Stimulated activated CD8-positive, alpha-beta memory T cell treated with anti-CD3 and anti-CD28 coated beads, Interleukin-4, amount 100 ng/mL, for 1 hour (primary cell): ENCODE measurements at places on chromosomes 5 and 9.

DNA sequence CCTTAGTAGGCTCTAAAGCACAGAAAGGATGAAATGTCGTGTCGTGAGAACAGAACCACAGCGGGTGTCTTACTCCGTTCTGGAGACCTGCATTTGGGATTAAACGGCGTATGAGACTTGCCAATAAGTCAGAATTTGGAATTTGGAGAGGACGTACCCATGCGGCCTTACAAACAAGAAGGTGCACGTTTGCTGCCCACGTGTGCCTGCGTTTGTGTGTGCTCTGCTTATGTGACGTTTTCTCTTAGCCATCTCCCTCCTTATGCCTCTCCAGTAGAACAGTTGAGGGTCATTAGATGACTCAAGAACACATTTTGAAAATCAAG, 171.6 kb upstream of the OTULINL start:
- no peak for DNase-seq

DNA sequence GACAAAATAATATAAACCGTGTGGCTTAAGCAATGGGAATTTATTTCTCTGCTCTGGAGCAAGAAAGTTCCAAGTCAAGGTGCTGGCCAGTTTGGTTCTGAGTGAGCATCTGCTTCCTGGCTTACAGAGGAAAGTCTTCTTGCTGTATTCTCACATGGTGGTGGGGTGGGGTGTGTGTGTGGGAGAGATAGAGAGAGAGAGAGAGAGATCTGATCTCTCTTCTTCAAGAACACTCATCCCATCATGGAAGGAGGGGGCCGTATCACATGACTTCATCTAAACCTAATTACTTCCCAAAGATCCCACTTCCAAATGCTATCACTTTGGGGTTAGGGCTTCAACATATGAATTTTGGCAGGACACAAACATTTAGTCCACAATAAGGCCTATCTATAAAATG, 91.2 kb downstream of the PRR16 start:
- no peak for DNase-seq

DNA sequence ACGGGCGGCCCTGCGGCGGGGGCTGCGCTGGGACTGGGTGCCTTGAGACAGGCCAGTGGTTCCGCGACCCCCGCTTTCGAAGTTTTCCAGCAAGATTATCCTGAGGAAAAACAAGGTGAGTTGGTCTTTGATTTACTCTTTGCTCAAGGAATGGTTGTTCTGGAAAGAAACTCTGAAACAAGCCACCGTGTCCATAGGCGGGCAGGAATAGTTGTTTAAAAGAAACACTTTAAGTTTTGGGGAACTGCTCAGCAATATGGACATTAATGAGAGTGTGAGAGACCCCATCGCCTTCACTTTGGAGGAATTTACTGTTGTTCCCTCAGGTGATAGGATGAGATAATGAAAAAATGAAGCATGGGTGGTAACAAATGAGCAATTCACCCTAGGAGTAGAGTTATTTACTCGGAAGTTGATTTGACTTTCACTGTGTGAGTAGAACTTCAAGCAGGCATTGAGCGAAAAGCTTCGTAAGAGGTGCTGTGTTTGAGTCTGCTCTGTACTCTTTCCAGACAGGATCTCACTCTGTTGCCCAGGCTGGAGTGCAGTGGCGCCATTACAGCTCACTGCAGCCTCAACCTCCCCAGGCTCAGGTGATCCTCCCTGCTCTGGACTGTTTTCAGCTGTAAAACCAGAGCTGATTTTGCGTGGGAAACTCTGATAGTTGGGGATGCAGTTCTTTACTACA, 1.1 kb downstream of the DMRTA1 start:
- no peak for DNase-seq

DNA sequence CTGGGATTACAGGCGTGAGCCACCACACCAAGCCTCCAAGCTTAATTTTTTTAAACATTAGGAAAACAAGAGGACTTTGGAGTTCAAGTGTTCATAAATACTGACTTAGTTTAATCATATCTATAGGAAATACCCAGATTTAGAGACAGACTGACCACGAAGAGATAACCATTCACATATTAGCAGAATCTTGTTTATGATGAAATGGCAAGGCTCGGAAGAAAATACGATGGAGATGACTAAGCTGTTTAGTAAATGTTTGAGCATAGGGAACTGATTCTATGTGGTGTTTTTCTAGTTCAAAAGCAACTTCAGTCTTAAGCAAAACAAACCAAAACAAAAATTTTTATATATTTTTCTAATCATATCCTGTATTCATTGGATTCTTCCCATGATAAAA, 13.5 kb upstream of the TUSC1 start:
- DNase-seq = no peak

GRCh38 chr9:84513473-84513872, 156.1 kb upstream of the NTRK2 start:
- DNase-seq = no peak

DNA sequence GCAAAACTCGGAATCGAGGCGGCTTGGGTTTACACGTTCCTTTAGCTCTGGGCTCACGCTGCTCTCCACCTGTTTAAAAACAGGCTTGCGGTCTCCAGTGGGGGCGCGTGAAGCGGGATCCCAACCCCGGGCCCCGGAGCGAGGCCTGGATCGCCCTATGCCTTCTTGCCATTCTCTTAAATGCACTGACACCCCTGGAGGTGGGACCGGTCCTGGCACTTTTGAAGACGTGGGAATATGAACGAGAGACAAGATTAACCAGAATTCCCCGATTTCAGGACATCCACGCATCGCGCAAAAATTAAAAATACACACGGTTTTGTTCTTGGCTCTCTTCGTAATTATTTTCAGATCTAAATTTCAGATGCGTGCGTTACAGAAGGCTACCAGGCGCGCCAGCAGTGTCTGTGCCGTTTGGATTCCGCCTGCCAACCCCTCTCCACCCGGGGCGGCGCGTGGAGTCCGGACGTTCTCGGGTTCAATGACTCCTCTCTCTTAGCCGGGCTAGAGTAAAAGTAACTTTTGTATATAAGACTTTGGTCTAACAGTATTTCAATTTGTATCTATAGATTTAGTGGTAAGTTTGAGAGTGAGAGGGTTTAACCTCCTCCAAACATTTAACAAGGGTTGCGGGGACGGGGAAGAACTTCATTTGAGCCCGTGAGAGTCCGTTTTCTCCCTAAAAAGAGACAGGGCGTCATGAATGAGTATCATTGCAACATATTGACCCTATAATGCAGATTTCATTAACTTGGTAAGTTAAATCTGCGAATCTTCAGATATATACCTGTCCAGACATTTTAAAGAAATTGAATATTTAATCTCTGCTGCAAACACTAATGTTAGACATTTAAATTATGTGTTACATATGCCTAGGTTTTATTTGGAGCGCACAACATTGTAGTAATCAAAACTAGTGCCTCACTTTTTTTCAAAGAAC, 3.8 kb downstream of the FOXD1 start:
- no peak for DNase-seq
